ENCODE measurements at places on chromosomes 12 and 14. TPM values are rescaled to one million over a fixed set of nuclear protein-coding genes. Genes with fewer than 3 reads are reported as not detected.

The TMTC1 gene
- 0.39 TPM for total RNA-seq

The ATL1 gene
- total RNA-seq, result 6.0 TPM

The CPNE6 gene
- total RNA-seq, result not detected

The LUM gene
- 1,471 TPM for total RNA-seq

The C14orf132 gene
- total RNA-seq, result 0.11 TPM

The RNFT2 gene
- total RNA-seq, result 3.5 TPM

The TBC1D30 gene
- 0.11 TPM for total RNA-seq

The ACOT6 gene
- not detected for total RNA-seq

Measured in placental epithelial cell (primary cell).